ENCODE measurements at places on chromosomes 16 and 17. TPM values are rescaled to one million over a fixed set of nuclear protein-coding genes. Genes with fewer than 3 reads are reported as not detected.

- DNase-seq: no peak
Measured at GRCh38 chr16:86306011-86306644, 204.2 kb upstream of the FOXF1 start.

Gene SPHK1
- 2.7 TPM for polyA plus RNA-seq

Gene KRT36
- polyA plus RNA-seq: not detected

- no peak for DNase-seq
Measured at GRCh38 chr17:27290916-27291598, 2.9 kb upstream of the WSB1 start.

Gene NXPH3
- 0.76 TPM for polyA plus RNA-seq

- DNase-seq: no peak
Measured at GRCh38 chr17:79785900-79786810, 8.2 kb downstream of the CBX2 start.

- DNase-seq: no peak
Measured at GRCh38 chr17:30347488-30347887, 13.6 kb upstream of the TMIGD1 start.

Gene GPR139
- polyA plus RNA-seq: not detected

Measured in left kidney (tissue), 8 donors.